ENCODE measurements at places on chromosomes 2 and 18.

DNA sequence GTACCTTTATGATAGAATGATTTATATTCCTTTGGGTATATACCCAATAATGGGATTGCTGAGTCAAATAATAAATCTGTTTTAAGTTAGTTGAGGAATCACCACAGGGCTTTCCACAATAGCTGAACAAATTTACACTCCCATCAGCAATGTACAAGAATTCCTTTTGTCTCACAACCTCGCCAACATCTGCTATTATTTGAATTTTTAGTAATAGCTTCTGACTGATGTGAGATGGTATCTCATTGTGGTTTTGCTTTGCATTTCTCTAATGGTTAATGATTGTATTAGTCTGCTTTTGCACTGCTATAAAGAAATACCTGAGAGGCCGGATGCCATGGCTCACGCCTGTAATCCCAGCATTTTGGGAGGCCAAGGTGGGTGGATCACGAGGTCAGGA lies 1387.6 kb upstream of the ACVR2A start:
- no peak for DNase-seq

GRCh38 chr2:215951558-215951957 lies 61.8 kb downstream of the MREG start:
- DNase-seq: no peak

DNA sequence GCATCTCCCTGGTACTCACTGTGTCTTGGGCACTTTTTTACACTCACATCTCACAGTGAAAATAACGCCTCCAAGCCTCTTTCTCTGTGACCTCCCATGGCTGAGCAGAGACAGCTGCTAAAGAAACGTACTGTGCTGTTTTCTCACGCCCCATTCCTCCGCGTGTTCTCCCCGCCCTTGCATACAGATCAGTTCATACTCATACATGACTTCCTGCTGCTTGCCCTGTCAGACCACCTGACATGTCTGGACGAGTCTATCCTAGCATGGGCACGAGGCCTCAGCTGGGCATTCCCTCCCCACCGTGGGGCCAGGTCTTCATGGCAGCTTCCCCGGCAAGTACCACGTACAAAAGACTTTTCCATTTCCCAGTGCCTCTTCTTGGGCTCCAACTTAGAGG lies 21.2 kb upstream of the IL1A start:
- no peak for DNase-seq

GRCh38 chr18:8455661-8456614 lies 153.3 kb upstream of the RAB12 start:
- DNase-seq: peak; percentile 54

GRCh38 chr2:233402789-233403188 lies 48.5 kb downstream of the DGKD start:
- DNase-seq: no peak

GRCh38 chr2:143263066-143263625 lies 133.9 kb downstream of the ARHGAP15 start:
- no peak for DNase-seq

- no peak for DNase-seq
These were observed 82.5 kb downstream of the TNFRSF11A start for GRCh38 chr18:62407660-62408059.

- DNase-seq: no peak
These were observed 24.4 kb downstream of the PSD4 start for GRCh38 chr2:113198048-113198789.

DNA sequence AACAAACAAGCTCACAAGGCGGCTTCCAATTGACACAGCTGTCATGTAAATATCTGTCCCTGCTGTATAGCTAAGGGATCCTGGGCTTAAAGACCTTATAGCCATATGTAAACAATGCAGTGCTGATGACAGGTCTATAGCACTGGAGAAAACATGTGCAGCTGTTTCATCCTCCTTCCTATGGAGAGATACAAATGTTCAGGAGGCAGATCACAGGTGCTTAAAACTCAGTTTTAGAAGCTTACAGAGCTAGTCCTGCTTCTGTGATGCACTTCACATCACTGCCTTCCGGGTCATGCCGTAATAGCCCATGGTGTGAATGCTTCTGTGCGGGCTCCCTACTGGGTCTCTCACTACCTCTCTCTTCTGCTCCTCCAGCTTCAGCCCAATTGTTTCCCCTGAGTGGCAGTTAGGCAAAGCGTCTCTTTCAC lies 262.4 kb upstream of the CHST9 start:
- no peak for DNase-seq

GRCh38 chr2:140295767-140296166 lies 1515.6 kb upstream of the NXPH2 start:
- no peak for DNase-seq

DNA sequence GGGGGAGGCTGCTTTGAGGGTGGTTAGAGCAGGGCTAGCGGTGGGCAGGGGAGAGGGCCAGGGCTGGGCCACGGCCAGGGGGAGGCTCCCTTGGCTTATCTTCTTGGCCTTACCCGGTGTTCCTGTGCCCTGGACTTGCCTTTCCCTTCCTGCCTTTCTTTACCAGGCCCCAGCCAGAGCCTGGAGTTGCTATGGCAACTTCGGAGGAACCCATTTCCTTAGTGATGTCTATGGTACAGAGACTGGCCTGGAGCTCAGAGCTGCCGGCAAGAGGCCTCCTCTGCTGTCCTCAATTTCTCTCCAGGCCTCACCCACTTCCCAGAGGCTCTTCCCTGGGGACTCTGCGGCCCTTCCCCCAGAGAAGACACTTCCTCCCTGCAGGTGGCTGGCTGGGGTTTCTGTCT lies 11.5 kb downstream of the SPEG start:
- peak; percentile 74 for DNase-seq

DNA sequence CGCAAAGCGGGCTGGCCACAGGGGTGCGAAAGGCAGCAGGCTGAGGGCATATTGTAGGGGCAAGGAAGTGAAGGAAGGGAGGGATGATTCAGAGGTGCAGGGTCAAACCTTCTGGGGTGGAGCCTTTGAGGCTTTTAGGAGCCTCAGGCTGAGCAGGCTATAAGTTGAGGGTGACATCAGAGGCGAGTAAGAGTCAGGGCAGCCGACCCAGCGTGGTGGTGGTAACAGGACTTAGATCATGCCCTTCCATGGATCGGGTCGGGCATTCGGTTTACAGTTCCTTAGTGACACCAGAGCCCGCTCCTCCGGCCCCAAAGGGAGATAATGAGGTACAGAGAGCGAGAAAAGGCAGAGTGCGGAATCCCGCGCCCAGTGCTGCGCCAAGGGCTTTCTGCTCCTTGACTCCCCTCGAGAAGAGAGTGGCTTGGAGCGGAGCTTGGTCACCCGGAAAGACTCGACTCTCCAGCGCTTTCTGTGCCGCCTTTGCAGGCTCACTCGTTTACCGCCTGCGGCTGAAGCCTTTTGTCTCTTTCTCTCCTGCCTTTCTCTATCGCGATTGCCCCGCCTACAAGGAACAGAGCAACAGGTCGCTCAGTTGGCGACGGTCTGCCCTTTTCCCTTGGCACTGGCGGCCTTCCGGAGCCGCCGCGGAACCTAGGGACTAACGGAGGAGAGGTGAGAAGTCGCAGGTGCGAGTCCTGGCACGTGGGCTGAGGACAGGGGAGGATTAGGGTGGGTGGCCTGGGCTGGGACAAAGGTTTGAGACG lies 720 bp downstream of the LBX2 start:
- DNase-seq: no peak

GRCh38 chr18:36200354-36200771 lies 13.1 kb downstream of the MOCOS start:
- DNase-seq: no peak

DNA sequence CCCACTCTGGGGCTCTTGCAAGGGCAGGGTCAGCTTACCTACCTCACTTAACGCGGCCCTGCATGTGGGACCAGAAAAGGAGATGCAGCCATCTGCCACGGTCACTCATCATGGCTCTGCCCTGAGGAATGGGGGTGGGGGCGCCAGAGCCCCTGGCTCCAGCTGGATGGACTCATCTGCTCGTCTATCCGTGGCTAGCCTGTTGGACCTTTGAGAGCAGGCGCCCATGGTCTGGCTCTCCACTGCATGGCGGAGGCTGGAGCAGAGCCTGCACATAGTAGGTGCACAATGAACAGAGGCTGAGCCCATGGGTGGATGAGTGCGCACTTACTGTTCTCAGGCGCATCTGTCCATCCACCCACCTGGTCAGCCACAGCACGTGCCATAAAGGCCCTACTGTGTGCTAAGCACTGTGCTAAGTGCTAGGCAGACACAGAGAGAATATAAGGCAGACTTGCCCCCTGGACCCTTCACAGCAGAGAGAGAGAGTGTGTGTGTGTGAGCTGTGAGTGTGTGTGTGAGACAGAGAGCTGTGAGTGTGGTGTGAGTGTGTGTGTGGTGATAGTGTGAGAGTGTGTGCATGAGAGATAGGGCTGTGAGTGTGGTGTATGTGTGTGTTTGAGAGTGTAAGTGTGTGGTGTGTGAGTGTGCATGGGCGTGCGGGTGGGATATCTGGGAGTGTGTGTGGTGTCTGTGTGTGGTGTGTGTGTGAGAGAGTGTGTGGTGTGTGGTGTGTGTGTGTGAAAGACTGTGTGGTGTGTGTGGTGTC lies 151.3 kb downstream of the TFCP2L1 start:
- DNase-seq: peak; percentile 66

DNA sequence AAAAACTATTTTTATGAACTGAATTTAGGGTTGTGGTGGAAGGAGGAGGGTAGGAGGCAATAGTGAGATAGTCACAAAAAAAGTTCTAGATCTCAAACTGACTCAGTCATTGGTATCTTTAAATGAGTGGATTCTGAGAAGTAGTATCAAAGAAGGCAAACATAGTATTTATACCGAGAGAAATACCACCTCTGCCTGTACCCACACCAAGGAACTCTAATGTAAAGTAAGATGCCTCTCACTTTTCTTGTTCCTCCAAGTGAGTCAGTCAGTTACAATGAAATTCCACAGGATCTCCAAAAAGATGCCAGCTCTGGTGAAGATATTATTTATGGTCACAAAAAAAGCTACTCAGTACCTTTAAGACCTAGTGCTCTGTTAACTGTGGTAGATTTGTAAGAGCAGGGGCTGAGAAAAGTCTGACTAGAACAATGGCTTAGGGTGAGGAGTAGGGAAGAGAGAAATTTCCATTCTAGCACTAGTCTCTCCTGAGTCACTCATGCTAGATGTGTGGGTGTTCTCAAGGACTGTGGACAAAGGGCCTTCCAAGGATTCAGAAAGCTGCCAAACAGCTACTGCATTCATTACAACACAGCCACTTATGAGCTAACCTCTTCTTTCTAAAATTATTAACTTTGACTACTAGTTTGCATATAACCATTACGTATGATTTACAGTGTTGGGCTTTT lies 36.3 kb downstream of the YWHAQ start:
- no peak for DNase-seq

DNA sequence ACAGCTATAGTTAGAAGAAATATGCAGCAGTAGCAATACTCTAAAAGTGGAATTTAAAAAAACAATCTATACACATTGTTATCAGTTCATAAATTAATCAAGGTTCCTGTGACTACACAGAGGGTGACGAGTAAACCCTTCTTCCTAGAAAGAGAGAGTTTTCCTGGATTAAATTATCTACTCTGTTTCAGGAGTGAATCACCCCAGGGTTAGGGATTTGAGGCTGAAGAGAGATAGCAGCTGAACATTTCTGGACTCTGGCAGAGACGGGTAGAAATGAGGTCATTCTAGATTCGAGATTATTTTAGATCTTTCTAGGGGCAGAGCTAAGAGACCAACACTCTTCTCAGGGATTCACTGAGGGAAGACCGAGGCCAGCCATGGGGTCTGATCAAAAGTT lies 38.8 kb upstream of the PMAIP1 start:
- DNase-seq: no peak

- DNase-seq: no peak
These were observed 730.9 kb upstream of the ID2 start for GRCh38 chr2:7951001-7951400.

DNA sequence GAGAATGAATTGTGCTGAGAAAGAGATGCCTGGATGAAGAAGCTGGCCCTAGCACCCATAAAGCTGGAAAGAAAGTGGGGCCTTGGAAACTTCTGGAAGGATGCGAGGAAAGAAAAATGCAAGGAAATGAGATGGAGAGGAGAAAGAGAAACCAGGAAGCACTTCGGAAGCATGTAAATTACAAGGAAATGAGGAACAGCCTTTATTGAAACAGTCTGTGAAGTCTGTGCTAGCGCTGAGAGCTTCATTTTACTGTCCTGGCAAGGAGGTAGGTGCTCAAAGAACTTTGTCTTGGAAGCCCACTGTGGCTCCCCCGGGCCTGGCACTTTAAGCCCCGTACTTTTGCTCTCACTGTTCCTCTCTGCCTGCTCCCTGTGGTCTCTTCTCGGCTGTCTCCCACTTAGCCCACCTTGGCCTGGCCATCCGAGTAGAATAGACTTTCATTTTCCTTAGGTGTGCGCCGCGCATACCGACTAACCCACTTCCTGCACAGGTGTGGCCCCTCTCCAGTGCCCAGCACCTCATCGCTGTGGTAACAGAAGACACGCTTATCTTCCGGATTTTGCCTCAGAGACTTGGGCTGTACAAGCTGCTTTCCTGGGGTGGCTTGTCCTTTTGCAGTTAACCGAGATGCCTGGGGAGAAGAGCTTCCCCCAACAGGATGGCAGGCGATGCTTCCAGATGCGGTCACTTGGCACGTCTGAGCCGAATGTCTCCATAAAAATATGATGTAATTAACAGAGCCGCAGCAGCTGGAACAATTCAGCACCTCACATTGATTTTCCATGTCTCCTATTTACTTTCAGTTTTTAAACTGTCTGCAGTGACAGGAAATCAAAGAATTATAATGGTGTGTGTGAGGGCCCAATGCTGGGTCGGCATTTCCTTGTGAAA lies 199.6 kb downstream of the HRH4 start:
- no peak for DNase-seq

DNA sequence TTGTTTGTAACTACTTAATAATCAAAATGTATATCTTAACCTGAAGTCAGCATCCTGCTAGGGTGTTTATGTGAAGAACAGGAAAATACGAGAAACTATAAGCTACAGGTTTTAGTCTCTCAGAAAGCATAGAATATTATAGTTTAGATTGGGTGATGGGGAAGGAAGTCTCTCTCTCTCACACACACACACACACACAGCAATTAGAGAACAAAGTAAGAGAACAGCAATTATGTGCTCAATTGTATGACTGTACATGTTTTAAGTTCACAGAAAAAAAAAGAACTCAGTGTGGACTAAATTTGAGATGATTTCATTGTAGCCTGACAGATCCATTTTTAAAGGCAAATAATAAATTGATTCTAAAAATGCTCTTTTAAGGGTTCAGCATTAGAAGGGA lies 94.3 kb upstream of the ZNF516 start:
- DNase-seq: no peak

- DNase-seq: peak; percentile 44
These were observed 45.6 kb downstream of the MEX3C start for GRCh38 chr18:51151568-51152511.

All from cardiac septum (tissue), 1 donor.